ENCODE measurements at places on chromosomes 3 and 15.

DNA sequence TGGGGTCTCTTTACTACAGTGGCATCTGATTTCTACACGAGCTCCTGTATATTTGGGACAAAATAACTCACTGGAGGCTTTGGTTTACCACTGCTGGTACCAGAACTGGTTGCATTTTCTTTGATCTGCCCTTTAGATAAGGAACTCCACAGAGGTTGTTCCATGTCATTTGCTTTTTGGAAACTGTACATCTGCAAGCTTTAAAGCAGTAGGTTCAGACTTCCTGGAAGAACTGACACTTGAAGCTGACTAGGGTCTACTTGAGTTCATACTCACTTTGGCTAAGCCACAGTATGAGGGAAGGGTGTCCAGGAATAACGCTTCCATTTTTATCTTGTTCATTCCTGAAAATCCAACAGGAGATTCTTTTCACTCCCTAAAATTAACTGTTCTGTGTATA lies 86.4 kb downstream of the WWTR1 start:
- DNase-seq: no peak

- no peak for DNase-seq
Measured at GRCh38 chr15:100763835-100764750, 115.5 kb upstream of the ALDH1A3 start.

DNA sequence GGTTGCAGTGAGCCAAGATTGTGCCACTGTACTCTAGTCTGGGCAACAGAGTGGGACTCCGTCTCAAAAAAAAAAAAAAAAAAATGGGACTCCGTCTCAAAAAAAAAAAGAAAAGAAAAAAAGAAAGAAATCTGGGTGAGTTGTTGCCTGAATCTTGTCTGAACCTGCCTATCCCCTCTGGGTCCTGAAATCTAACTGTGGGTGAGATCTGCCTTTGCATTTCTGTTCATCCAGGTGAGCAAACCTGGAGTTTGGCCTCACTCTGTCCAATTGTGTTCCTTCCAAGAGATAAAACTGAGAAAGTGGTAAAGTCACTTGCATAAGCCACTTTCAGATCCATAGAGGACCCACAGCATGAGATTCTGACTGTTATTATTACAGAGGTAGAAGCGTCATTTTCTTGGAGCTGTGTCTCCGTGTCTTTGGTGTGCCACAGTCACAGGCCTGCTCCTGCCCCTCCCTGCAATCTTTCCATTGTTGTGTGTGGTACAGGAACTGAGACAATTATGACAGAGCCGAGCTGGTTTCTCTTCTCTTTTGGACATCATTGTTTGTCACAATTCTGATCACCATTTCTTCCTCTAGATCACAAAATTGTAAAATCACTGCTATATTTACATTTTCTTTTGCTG lies 235.9 kb downstream of the LPP start:
- DNase-seq: no peak

GRCh38 chr15:45118996-45119395 lies 4.9 kb downstream of the DUOXA2 start:
- DNase-seq: no peak

GRCh38 chr3:143763564-143764162 lies 84.6 kb downstream of the SLC9A9 start:
- DNase-seq: no peak

GRCh38 chr3:12705374-12705926 lies 41.5 kb upstream of the RAF1 start:
- DNase-seq: no peak

GRCh38 chr3:78872195-78872594 lies 895.6 kb downstream of the ROBO1 start:
- no peak for DNase-seq

DNA sequence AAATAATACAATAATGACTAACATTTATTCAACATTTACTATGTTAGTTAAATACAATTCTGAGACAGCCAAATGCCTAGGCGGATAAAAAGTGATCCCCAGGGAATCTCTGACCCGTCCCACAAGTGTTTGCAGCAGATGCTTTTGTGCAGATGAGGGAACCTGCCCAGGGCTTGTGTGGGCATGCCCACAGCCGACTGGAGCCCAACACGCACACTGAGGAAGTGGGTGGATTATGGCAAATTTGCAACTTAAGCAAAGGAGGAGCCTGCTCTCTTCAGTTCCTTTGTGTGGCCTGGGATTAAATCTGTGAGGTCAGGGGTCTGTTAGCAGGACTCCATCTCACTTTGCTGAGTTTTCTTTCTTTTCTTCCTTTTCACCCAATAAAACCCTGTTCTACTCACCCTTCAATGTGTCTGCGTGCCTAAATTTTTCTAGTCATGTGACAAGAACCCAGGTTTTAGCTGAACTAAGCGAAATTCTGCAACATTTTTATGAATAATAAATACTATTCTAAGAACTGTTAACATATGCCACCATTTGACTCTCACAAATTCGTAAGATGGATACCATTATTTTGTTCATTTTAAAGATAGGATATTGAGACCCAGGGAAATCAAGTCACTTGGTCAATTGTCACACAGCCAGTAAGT lies 13.9 kb upstream of the RTP1 start:
- no peak for DNase-seq

DNA sequence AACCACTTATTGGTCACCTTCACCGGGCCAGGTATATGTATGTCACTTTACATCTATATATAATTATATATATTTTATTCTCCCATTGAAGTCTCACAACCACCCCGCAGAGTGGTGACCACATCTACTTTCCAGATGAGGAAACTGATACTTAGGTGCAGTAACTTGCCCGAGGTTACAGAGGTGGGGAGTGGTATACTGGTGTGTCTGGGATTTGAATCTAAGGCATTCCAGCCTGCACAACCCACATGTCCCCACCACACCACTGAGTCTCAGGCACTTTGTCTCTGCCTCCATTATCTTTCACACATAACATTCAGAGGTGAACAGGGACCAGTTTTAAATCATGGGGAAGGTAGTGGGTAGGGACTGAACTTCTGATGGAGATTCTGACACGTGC lies 261.4 kb downstream of the CTNNB1 start:
- DNase-seq: no peak

DNA sequence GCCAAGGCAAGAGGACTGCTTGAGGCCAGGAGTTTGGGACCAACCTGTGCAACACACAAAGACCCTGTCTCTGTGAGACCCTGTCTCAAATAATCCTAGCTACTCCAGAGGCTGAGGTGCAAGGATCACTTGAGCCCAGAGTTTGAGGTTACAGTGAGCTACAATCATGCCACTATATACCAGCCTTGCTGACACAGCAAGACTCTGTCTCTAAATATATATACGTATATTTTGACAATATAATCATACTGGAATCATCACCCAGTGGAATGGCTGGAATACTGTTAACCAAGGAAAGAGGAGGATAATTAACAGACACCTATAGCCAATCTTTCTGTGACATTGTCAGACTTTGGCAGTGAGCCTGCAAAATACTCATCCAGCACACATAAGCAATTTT lies 9.0 kb upstream of the MAP1A start:
- no peak for DNase-seq

- DNase-seq: no peak
Measured at GRCh38 chr3:174681784-174682183, 177.3 kb upstream of the NAALADL2 start.

GRCh38 chr3:247916-248315 lies 51.4 kb downstream of the CHL1 start:
- DNase-seq: no peak

- no peak for DNase-seq
Measured at GRCh38 chr3:98735761-98736269, 27.3 kb upstream of the ST3GAL6 start.

- DNase-seq: peak; percentile 32
Measured at GRCh38 chr3:51974963-51975851, at the start of gene ABHD14A. ABHD14A (plus strand) TSS chr3:51975064; CDS start chr3:51975136, 72 bp downstream.

GRCh38 chr15:58109419-58109818 lies 28.8 kb upstream of the AQP9 start:
- DNase-seq: no peak

GRCh38 chr3:141949972-141950371 lies 73.5 kb downstream of the ATP1B3 start:
- DNase-seq: no peak

DNA sequence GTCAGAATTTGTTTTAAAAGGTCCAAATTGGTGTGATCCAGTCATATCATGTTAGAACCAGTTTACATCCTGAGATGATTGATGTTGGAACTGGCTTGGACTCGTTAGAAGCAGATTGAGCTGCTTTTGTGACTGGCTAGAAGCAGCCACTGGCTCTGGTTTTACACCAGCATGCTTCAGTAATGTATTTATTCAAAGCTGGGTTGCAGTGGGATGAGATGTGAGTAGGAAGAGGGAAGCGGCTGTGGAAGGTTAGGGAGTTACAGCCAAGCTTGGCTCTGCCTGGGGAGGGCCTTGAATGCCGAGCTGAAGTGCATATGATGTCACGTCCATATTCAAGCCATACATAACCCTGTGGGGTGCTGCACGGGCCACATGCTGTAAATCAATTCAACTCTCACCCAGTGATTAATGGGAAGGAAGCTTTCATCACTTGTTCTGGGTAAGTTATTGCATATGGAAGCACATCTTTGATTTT lies 104.0 kb upstream of the SMAD3 start:
- no peak for DNase-seq

GRCh38 chr15:80214910-80215309 lies 37.1 kb downstream of the CTXND1 start:
- DNase-seq: no peak

DNA sequence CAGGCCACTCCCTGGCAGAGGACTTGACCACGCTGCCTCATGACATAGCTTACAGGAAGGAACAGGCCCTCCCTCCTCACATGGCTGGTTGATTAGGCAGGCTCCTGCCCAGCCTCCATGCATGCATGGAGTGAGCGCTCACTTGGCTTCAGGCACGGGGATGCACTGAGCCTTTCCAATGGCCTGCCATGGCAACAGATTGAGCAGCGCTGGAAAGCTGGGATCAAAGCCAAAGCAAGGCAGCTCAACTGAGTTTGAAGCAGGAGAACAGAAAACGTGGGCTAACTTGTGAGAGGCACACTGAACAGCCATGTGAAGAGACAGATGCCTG lies 5.9 kb upstream of the GRAMD2A start:
- no peak for DNase-seq

- DNase-seq: no peak
Measured at GRCh38 chr15:59335207-59335786, 37.4 kb downstream of the MYO1E start.

DNA sequence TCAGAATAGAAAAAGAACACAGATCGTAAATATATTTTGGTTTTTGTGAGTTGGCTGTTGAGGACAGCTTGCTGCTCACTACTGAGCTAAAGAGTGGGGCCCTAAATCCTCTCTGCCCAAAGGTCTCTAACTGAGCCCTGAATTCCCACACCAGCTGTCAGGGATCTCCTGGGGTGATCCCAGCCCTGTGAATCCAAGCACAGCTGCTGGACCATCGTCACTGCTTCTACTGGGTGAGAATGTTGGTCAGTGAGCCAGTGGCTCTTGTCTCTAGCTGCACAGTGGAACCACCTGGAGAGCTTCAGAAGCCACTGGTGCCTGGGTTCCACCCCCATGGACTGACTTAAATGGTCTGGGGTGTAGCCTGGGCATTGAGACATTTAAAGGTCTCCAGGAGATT lies 90.5 kb upstream of the IL12A start:
- DNase-seq: no peak

DNA sequence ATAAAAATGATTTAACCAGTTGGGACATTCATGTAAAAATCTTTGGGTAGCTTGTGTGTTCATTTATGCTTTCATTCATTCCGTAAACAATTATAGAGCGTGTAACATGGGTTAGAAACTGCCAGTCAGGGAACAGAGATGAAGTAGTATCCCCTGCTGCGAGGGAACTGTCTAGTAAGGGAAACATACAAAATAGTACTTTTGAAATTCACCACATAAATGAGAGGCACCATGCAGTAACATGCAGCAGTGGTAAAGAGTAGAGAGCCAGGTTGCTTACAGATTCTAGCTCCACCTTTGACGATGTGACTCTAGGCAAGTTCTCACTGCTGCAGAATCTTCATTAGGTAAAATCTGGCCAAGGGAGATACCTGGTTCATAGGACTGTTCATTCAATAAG lies 938 bp downstream of the DZIP3 start:
- no peak for DNase-seq

GRCh38 chr3:143236226-143236964 lies 116.8 kb downstream of the CHST2 start:
- no peak for DNase-seq

DNA sequence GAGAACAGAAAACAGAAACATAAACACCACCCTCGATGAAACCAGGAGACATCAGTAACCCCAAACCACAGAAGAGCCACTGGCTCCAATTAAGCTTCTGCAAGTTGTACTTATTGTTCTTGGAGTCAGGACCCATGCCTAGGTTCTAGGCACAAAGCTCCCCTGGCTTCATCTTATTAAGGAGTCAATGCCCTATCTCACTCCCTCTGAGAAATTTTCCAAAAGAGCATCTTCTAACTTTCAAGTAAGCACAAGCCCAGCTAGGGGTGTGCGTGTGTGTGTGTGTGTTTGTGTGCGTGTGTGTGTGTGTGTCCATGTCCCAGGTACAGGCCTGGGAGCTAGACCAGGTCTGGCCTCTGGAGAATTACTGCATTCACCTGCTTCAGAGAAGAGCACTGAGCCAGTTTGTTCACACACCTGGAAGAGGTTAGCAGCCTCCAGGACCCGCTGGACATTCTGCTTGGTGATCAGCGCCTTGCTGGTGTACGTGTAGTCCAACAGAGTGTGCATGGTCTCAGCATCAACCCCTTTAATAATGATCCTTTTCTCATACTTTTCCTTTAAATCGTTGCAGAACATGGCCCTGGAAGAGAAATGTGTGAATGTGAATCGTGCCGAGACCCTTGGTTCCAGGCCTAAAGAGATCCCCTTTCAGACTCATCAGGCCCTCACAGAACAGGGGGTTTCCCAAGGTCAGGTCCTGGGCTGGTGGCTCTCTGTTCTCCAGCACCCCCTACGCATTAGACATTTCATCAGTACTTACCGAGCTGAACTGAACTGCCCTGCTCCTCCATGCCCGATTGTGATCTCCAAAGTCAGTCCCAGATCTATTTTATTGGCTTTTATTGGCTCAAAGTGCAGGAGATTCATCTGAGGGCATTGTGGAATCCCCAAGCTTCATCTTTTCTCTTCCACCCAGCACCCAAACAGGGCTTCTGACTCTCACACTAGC lies 27.8 kb downstream of the KLHL6 start:
- no peak for DNase-seq

DNA sequence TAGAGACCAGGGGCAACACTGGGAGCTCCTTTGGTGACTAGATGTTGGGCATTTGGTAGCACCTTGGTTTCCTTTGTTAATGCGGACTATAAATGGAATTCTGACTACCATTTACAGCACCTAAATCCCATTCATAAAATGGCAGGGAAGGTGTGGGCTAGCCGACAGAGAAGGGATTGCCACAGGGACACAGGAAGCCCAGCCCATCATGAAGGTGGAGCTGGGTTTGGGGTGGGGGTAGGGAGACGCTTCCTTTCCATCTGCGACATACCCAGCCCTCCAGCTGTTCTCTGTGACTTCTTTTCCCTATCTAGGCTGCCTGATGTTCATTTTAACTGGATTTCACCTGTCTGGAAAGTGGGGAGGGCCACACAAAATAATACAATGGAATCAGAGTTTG lies 21.0 kb downstream of the ABHD2 start:
- DNase-seq: no peak
